ENCODE measurements at places on chromosomes 11 and 22.
A peak's percentile ranks its signal among the peaks of the same experiment; 100 is the strongest.

DNA sequence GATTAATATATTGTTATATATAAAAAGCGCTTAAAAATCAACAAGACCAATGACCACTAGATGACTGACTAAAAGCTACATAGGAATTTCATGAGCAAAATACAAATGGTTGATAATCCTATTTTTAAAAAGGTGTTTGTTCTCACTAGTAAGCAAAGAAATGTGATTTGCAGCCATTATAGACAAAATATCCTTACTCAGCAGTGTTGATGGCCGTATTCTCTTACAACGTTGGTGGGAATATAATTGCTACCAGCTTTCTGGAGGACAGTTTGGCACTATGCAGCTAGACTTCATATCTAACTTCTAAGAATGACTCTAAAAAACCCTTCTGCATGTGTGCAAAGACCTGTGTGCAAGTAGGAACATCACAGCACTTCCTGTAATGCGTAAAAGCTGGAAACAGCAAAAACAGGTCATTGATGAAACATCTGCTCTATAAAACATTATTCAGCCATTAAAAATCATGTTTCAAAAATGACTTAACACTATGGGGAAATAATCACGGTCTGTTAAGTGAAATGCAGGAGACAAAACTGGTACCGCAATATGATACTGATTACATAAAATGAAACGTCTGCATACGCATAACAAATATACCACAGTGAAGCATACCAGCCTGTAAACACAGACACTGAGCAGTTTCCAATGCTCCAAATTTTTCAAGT lies 70.1 kb upstream of the LINC01488 start:
- DNase-seq, result no peak

- DNase-seq, result no peak
Measured at GRCh38 chr22:33431300-33431699, 373.1 kb upstream of the SYN3 start.

- no peak for DNase-seq
Measured at GRCh38 chr11:114215428-114215827, 80.8 kb upstream of the NNMT start.

DNA sequence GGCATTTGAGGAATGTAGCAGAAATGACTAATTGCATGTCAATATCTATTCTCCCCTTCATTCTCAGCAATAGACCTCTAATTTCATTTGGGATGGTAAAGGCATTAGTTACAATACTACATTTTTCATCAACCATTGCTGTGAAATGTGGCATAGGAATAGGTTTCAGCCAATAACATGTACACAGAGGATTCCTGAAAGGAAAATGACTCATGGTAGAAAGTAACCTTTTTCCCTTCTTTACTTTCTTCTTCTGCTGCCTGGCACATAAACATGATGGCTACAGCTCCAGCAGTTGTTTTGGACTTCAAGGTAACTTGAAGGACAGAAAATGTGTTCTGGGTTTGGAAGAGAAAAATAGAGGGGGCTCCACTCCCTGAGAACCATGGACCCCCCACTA lies 231.8 kb upstream of the CTSC start:
- DNase-seq, result no peak

- DNase-seq, result no peak
Measured at GRCh38 chr22:37930270-37930951, 23.0 kb downstream of the C22orf23 start.

DNA sequence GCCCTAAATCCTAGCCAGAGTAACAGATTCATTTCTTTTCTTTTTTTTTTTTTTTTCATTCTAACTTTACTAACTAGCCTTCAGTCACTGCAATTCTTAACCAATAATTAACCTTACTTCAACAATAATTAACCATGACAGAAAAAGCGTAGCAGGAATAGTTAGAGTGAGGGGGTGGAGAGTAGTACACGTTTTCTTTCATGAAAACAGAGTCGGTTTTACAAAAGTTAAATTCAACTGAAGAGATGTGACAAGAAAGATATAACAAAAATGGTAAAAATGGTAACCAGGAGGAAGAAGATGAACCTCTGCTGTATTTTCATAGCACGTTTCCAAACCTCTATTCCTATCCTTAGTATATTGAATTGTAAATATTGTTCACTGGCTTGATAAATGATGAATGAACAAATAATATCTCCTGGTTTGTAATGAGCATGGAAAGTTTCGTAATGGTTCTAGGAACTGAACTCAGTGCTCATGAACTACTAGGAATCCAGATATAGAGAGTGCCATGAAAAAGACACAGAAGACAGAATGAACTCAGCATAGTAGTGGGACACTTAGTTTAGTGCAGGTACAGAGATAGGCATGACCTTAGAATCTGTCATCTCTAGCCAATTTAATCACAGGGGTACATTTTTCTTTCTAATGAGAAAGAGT lies 116.5 kb upstream of the ANO5 start:
- DNase-seq, result no peak

- DNase-seq, result no peak
Measured at GRCh38 chr11:33383075-33383919, 126.1 kb downstream of the HIPK3 start.

DNA sequence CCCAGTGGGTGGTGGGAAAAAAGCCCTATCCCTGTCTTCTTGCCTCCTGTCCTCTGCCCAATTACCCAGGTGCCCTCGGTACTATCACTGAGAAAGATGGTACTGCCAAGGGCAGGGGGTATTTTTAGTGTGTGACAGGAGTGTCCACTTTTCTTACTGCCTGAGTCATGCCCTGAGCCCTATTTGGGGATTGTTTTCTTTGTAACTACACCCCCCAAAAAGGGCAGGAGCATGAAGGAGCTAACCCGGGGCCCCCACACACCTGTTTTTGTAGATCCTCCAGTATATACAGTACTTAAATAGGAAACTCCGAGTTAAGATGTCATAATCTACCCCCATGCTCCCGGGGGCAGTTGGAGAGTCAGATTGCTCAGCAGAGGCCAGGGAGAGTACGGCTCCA lies 3.8 kb downstream of the SMTNL1 start:
- no peak for DNase-seq

- DNase-seq, result no peak
Measured at GRCh38 chr11:123183391-123184099, 11.5 kb downstream of the CLMP start.

DNA sequence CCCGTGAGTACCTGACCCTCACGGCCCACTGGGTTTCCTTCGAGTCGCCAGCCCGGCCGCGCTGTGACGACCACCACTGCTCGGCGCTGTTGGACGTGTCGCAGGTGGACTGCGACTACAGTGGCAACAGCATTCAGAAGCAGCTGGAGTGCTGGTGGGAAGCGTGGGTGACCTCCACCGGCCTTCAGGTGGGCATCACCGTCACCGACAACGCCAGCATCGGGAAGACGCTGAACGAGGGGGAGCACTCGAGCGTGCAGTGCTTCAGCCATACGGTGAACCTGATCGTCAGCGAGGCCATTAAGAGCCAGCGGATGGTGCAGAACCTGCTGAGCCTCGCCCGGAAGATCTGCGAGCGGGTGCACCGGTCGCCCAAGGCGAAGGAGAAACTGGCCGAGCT lies 32.2 kb downstream of the ZBED4 start:
- no peak for DNase-seq

GRCh38 chr11:14359501-14360031 lies 583 bp upstream of the RRAS2 start:
- DNase-seq, result no peak

GRCh38 chr11:68959465-68960293 lies 21.1 kb downstream of the MRGPRD start:
- DNase-seq, result no peak

DNA sequence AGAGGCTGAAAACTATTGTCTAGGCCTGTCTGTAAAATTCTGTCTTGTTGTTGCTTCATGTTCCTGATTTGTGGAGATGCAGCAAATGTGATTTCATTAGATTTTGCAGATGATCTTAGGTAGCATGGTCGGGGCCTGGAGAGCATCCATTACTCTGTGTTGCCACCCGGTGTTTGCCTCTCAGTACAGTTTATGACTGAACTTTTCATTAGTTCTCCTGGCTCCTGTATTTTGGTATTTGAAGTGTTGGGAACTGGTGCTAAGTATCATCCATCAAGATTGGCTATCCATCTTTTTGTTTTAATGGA lies 7.7 kb downstream of the YWHAH start:
- no peak for DNase-seq

DNA sequence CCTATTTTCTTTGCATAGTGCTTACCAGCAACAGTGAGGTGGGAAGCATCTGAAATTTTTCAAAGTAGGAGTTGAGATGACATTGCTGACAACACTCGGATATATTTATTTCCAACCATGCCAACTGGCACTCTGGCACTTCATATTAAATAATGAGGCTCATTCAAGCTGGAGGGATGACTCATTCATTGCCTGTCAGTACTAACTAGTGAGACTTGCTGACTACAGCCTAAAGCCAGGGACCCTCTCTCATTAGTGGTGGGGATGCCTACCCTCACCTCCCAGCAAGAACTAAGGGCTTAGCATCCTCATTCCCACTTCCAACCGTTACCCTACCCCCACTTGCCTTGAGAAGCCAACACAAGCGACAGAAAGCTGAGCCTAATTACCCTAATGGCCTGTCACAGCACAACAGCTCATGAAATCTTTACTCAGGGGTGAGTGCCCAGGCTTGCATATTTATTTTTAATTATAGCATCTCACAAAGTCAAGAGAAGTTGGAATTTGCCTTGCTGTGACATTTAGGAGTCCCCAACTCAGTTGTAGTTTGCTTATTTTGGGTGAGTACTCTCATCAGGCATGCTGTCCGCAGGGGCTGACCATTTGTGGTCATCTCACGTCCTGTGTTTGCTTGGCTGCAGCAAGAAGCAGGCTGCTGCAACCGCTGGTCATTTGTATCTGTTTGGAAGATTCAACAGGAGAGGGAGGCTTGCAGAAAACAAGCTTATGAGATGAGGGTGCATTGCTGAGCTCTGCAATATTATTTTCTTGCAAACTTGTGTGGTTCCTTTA lies 181.6 kb upstream of the POU2AF2 start:
- DNase-seq, result no peak

DNA sequence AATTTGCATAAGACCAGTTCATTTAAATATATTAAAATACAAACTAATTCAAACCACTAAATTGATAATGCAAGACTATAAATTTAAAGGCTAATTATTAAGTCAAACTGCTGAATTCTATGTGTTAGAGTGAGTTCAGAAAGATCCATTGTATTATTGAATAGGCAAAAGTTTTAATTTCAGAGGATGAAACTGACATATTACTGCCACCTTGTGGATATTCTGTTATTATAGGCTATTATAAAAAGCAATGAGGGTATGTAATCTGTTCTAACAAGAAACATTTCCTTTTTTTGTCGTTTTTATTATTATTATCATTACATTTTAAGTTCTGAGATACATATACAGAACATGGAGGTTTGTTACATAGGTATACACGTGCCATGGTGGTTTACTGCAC lies 20.9 kb upstream of the NAALAD2 start:
- DNase-seq, result no peak

GRCh38 chr11:134346101-134346975 lies 14.6 kb downstream of the GLB1L2 start:
- DNase-seq, result peak; percentile 37

- no peak for DNase-seq
Measured at GRCh38 chr22:45964372-45964771, 12.6 kb downstream of the WNT7B start.

- no peak for DNase-seq
Measured at GRCh38 chr11:34256150-34256549, 101.7 kb downstream of the ABTB2 start.

DNA sequence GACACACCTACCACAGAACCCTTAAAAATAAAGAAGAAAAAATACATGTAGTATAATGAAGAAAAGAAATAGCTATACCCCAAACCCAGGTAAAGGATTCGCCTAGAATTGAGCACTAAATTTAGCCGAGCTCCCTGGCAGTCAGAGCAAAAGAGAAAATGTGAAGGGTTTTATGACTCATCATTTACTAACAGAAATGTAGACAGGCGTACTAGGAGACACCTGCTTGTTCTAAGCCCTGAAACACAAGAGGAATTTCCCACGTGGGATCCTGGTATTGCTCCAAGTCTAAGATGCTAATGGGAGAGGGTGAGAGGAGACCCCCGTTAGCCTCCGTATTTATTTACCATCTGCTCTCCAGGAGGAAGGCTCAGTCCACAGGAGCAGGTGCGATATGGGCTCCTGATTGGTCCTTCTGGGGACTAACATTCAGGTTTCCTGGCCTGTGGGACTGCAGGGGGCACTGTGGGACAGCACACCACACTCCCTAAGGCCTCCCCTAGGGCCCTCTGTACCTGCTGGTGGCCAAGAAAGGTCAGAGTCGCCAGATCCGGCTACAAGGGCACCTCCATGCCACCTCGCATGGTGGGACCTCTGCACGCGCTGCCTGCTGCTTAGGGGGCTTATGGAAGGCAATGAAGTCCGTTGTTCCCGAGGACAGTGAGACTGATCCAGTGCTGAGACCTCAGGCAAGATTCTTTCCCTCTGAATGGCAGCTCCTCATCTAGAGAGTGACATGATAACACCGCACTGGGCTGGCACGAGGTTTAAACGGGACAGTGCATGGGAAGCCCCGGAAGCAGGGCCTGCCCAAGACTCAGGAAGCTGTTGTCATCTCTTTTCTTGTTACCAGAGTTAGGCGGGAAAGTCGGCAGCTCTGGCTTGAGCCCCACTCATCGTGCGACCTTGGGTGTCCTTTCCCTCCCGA lies 25.8 kb downstream of the KCNC1 start:
- peak; percentile 79 for DNase-seq

GRCh38 chr11:19436932-19437331 lies 196.2 kb upstream of the E2F8 start:
- no peak for DNase-seq

- DNase-seq, result peak; percentile 34
Measured at GRCh38 chr11:69878927-69879728, 59.9 kb upstream of the FGF3 start.

GRCh38 chr11:74306435-74307175 lies 4.8 kb downstream of the P4HA3 start:
- DNase-seq, result no peak

DNA sequence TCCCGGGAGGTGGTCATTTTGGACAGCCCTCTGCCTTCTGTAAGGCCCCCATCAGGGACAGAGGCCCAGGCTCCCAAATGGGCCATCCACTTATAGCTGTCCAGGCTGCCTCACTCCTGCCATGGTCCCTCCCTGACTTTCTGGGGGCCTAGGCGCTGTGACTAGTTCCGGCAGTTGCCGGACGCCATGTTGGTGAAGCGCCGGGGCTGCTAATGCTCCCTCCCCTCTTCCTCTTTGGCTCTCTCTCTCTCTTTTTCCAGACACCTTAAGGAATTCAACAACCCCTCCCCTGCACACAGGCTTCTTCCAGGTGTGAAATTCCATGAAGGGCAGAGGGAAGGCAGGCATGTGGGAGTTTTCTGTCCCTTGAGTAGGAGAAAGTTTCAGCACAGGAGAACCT lies 445.6 kb downstream of the SOX6 start:
- no peak for DNase-seq
